ENCODE measurements at places on chromosomes 7 and 10.

DNA sequence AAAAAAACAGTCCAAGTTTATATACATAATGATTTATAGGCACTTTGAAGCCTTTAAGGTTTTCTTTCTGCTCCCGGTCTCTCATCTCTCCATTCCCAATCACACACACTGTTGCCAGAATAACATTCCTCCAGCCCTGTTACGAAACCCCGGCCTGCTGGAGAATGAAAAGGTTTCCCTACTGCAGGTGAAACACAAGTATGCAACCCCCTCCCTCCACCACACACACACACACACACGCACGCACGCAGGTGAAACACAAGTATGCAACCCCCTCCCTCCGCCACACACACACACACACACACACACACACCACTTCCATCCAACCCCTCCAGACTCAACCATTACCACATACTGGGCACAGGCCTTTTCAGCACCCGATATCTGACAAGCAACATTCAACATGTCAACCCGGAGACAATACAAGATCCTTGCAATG, 87.5 kb downstream of the PARD3 start:
- DNase-seq, result no peak

DNA sequence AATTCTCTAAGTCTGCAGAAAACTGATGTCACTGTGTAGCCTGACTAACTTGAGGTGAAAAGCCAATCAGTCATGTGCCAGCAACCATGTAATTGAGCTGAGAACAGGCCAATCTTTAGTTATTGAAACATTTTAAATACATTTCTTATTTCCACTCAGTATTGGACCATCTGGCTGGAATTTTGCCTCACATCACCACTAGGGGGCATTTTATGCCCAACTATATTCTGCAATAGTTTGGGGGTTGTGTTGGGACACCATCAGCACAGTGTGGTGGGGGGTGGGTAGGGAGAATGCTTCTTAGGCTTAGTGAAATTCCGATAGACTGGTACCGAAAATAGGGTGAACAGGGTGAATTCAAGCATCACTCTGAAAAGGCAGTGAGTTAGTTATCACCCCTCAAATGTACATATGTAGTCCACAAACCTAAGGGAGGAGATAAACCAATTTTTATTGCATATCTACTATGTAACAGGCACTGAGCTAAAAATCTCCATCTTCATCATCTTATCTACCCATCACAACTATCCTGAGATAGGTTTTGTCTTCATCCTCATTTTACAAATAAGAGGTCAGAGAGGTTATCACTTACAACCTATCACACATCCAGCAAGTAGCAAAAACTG, 17.8 kb downstream of the NPSR1 start:
- DNase-seq, result peak; percentile 15

GRCh38 chr7:156892081-156892800, 742 bp downstream of the LMBR1 start:
- DNase-seq, result peak; percentile 79

DNA sequence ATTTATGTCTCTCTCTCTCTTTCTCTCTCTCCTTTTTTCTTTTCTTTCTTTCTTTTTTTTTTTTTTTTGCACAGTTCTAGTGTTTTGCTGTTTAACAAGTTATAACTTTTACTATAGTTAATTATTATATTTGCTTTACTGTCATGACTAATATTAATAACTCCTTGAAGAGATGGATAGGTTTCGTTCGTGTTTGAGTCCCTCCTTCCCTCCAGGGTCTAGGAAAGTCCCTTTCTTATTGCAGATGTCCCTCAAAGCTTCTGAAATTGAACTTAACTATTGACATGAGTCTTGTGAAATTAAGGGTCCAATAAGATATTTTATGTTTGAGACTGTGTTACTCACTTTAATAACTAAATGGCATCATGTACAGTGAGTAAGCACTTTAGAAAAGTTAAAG, 131.4 kb downstream of the PLXDC2 start:
- no peak for DNase-seq

DNA sequence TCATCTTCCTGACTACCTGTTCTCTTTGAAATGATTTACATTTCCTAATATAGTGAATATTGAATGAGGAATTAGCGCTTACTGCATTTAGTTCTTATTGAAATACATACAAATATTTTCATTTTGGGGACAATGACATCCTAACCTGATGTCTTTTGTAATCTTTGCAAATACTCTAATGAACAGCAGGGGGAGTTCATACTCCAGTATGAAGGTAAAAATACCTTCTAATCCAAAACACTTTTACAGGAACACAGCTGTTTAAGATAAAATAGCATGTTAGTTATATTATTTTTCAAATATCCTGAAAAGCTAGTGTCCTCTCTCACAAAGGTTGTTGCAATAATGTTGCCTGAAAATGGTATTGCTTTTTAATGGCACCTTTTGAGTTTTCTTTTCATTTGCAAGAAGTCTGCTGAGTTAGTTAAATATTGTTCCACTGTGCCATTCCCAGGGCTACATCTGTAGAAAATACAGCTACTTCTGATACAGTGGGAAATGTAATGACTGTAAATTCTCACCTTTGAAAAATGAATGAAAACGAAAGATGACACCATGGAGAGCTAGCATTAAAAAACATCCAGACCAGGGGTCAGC, 400.0 kb downstream of the PHF14 start:
- no peak for DNase-seq

DNA sequence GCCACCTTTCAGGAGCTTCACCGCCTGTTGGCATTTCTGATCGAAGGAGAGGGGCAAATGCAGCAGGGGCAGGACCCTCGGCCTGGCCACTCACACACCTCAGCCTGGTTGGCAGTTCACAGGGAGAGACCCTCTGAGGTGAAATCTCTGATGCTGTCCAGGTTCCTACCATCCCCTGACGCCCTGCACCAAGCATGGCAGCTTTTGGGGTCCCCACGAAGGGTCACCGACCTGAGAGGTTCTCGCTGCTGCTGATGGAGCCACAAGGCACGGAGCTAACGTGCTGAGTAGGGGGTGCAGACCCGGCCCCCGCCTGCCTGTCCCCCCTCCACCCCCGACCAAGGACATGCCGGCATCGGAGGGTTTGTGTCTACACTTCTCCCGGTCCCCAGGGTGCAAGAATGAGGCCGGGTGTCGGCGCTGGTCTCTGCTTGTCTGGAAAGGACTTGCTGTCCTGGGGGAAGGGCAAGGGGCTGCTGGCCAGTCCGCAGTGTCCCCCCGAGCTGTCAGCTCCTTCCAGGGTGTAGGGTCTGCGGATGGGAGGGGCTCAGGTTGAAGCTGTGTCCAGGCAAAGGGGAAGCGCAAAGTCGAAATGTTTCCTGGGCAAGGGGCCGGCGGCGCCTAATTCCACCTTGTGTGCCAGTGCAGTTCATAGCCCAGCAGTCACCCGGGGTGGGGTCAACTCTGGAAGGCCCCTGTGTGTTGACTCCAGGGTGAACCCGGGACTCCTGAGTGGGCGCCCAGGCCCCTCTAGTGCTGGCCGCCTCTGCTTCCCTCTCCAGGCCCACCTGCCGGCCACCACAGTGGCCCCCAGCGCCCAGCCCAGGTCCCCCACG, 132.6 kb downstream of the DNAJB6 start:
- DNase-seq, result no peak

GRCh38 chr10:10903620-10904019, 114.1 kb upstream of the CELF2 start:
- no peak for DNase-seq

GRCh38 chr10:24570658-24571426, 152.8 kb downstream of the ARHGAP21 start:
- DNase-seq, result no peak

DNA sequence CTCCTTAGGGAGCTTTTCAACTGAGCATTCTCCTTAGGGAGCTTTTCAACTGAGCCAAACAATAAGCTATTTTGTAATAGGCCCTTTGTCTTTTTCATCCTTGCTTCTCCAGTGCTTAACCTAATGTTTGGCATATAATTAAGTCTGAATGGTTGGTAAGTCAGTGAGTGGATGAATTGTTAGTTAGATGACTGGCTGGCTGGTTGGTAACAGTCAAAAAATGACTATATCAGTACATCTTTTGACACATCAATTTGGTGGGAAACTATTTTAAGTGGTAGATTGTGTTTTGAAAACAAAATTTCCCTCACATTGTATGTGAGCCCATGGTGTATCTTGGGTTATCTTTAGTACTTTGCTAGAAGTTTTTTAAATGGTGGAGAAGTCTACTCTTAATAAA, 16.4 kb downstream of the ING3 start:
- no peak for DNase-seq

DNA sequence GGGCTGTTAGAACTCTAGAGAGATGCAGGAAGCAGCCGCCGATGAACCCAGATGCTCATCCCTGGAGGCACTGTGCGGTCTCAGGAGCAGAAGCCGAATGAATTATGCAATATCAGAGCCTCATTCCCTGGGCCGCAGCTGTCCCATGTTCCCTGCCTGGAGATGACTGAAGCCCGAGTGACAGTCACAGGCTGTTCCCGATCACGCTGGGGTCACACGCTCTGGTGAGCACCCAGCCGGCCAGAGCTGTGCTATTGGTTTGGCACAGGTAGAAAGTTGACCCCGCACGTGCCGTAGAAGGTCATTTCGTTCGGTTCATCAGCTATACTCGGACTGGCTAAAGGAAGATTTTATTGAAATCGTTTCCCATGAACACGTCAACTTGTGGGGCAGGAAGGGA, 140.5 kb upstream of the SH2B2 start:
- no peak for DNase-seq

- DNase-seq, result no peak
Measured at GRCh38 chr10:77392851-77393250, 244.8 kb downstream of the KCNMA1 start.
